ENCODE measurements at places on chromosomes 4 and X. TPM values are rescaled to one million over a fixed set of nuclear protein-coding genes. Genes with fewer than 3 reads are reported as not detected.
A peak's percentile ranks its signal among the peaks of the same experiment; 100 is the strongest.

MAGEH1 gene
- total RNA-seq, result 5.0 TPM

DNA sequence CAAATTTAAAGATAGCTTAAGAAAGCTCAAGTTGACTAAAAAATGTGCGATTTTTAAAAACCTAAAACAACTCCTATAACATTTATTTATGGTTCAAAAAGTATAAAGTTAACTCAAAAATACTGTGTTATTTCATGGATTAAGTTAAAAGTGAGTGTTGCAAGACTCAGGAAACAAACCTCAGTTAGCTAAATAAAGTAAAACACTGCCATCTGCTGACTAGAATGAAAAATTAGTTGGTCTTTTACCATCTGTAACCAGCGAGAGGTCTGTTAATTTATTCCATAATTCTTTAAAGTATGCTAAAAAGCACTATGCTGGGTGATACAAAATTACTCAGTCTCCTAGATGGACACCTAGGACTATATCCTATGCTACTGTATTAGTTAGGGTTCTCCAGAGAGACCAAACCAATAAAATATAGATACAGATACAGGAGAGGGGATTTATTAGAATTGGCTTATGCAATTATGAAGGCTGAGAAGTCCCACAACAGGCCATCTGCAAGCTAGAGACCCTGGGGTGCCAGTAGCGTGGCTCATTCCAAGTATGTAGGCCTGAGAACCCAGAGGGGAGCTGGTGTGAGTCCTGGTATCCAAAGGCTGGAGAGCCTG lies 4.9 kb upstream of the WDFY3 start:
- DNase-seq, result peak; percentile 53

DNA sequence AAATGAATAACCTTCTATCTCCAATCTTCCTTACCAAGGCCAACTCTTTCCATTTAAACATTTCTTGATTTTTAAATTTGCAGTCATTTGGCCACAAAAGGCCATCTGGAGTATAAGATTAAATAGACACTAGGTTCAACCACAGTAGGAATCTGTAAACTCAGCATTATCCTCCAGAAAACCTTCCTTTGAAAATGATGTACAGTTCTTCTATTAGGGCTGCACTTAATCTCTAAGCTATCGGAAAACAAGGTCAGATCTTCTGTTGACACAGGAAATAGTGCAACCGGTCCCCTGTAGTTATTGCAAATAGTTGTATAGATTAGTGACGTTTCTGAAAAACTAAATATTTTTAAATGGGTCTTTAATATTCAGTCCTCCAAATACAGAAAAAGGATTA lies 359.0 kb upstream of the ATOH1 start:
- peak; percentile 19 for DNase-seq

RASSF6 gene
- total RNA-seq, result 0.11 TPM

DNA sequence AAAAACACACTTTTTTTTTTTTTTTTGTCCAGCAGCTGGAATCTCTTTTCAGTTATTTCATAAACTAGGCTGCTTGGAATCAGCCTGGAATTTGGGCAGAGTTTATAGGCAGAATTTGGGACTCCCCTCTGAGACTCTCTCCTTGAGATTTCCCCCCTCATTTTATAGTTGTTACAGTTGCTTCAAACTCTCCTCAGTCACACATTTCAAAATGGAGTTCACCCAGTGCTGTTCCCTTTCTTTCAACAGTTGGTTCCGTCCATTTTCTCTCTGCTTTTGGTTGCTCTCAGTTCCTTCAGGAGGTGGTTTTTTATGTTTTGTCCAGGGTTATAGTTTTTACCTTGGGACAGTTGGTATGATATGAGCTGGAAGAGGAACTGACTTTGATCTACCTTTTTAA lies 27.5 kb downstream of the NSD2 start:
- no peak for DNase-seq

SMPX gene
- total RNA-seq, result 0.67 TPM

GRCh38 chr4:28287831-28288233 lies 1427.2 kb downstream of the STIM2 start:
- DNase-seq, result no peak

EDA gene
- total RNA-seq, result 8.8 TPM

P2RY10 gene
- total RNA-seq, result not detected

- no peak for DNase-seq
Measured at GRCh38 chrX:36583674-36584073, 424.5 kb upstream of the FAM47C start.

DNA sequence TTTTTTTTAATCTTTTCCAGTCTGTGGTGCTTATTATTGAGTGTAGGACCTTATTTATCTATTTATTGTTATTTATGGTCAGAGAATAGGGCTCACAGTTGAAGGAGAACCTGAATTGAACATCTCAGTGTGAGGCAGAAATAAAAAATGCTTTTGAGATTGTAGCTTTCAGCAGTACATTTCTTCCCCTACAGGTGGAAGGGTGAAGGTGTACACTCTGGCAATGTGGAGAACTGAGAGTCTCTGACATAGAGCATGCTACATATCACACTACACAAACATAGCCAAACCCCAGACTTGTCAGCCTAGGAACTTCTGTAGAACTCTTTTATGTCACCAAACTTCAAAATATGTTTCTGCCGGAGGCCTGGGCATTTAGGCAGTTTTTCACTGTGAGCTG lies 140.2 kb downstream of the STIM2 start:
- DNase-seq, result no peak

All from HepG2 (cell line).